ENCODE measurements at places on chromosomes 1 and 21. TPM values are rescaled to one million over a fixed set of nuclear protein-coding genes. Genes with fewer than 3 reads are reported as not detected.

HSD3B1 gene
- total RNA-seq: not detected

PIGR gene
- total RNA-seq: 0.49 TPM

MECR gene
- total RNA-seq: 18.7 TPM

SPTA1 gene
- total RNA-seq: not detected

SPRR2A gene
- total RNA-seq: not detected

CACHD1 gene
- 0.12 TPM for total RNA-seq

GCSAML gene
- not detected for total RNA-seq

DNA sequence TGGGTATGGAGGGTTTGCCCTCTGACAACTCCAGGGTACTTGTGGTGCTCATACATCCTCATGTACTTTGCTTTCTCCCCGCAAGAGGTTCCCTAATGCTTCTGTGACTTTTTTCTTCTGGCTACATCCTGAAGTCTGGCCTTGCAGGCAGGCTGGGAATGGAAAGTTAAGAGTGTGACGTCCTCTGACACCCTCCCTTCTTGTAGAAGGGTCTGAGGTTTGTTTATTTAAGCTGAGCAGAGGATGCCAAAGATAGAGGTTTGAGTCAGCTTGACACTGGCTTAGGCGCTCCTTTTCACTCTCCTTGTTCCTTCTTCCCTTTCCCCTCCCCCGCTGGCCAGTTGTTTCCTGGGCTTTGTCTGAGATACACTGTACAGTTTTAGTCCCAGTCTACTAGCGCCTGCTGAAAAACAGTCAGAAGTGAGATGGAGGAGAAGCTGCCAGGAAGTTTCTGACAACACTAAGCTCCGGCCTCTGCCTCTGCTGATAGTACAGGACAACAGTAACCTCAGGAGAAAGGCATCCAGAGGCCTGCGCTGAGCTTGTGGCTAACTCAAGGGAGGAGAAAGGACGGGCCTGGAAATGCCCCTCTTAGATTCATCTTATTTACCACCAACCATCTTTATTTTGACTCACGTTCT is at the start of gene MACF1:
Gene MACF1, plus strand, starts transcription at position 255 of the 641 bp plus-strand sequence. Its CDS starts 328 bp downstream, at position 583.
- H3K4me1 ChIP-seq: peaks cover 31% of the 10 kb centered on the region
- peak within 1 kb of the TSS; percentile 61 for H3K27ac ChIP-seq
- H3K4me3 ChIP-seq: peak within 1 kb of the TSS; percentile 70
- DNase-seq: no peak
- H3K36me3 ChIP-seq: no peaks in the 10 kb centered on the region

DNA sequence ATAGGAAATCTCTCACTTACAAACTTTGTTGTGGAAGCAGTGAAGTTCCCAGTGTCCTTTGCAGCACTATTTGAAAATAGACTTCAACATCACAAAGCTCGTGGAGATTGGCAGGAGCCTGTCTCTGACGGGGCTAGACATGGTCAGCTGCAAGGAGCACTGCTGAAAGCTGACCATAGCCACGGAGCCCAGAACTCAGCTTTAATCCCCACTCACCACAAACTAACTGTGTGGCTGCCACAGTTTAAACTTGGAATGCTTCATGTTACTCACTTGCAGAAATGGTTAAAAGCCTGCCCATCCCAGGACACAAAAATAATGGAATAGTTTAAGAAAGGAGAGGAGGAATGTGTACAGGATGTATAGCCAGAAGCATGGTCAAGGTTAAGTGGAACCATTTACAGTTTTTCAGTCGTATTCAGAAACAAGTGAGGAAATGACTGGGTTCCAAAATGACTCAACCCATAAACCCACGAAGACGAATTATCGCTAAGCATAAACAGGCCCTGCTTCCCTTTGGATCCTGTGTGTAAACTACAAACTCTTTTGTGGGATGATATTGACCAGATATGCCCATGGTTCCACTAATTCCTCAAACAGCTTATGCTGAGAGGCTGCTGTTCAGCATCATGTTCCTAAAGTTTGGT is 18.2 kb downstream of the DNALI1 start:
- no peaks in the 10 kb centered on the region for H3K4me1 ChIP-seq
- peaks cover 86% of the 10 kb centered on the region for H3K36me3 ChIP-seq
- H3K4me3 ChIP-seq: no peak overlapping the region
- no peaks in the 10 kb centered on the region for H3K27me3 ChIP-seq
- DNase-seq: no peak

DNA sequence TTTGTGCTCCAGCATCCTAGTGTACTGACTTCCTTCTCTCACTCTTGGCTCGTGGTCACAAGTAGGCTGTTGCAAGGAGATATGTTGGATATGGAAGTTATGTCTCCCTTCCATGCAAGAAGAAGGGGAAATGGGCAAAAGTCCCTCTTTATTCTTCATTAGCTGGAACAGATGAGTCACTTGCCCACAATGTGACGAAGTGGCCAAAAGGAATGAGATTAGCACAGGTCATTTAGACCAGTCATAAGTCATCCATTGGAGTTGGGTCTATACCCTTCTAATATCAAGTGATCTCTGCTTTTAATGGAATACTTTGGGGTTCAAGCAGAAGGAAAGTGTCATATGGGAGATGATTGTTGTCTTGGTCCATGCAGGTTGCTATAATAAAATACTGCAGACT is 91.2 kb upstream of the NGF start:
- no peak for DNase-seq
- no peaks in the 10 kb centered on the region for H3K36me3 ChIP-seq
- no peak overlapping the region for H3K27ac ChIP-seq
- H3K27me3 ChIP-seq: peaks cover 3% of the 10 kb centered on the region

DNA sequence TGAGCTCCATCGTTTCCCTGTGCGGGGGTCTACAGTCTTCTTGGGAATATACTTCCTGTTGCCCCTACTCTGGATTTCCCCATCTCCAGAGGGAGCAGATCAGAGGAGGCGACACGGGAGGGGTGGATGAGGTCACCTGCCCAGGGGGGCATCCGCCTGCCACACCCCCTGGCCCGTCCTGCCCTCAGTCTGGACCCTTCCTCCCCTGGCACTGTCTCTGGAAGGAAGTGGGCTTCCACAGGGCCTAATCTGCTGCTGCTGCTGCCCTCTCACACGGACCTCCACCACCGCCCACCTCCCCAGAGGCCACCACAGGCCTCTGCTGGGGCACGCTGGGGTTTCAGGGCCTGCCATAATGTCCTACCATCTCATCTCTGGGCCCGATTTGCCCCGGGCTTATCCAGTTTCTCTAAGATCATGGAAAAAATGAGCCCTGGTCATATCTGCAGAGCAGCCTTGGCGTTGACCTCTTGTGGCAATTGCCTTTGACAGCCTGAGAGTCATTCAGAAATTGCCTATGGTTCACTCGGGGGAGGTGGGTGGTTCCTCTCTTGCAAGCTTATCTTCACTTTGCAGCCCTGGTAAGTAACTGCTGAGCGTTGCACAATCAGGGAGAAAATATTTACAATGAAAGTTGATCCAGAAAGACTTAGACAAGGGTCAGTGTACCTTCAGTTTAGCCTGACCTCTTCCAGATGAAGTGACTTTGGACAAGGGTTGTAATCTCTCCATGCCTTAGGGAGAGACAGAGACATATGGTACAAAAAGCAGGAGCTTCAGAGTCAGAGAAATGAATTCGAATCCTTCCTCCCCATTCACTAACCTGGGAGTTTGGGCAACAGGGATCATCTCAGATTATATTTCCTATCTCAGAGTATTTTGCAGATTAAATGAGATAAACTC is 252.4 kb downstream of the TOMM20 start:
- H3K36me3 ChIP-seq: no peaks in the 10 kb centered on the region
- H3K4me3 ChIP-seq: no peak overlapping the region
- peaks cover 22% of the 10 kb centered on the region for H3K4me1 ChIP-seq
- no peak overlapping the region for H3K27ac ChIP-seq

GRCh38 chr1:209659909-209660308 is 7.7 kb upstream of the LAMB3 start:
- H3K36me3 ChIP-seq: no peaks in the 10 kb centered on the region
- peaks cover 13% of the 10 kb centered on the region for H3K27me3 ChIP-seq
- no peak overlapping the region for H3K27ac ChIP-seq
- H3K4me3 ChIP-seq: no peak overlapping the region

- H3K27me3 ChIP-seq: no peaks in the 10 kb centered on the region
- H3K4me3 ChIP-seq: no peak overlapping the region
- no peak overlapping the region for H3K27ac ChIP-seq
- no peaks in the 10 kb centered on the region for H3K36me3 ChIP-seq
- no peak for DNase-seq
Observed at GRCh38 chr1:17658837-17659236, 96.3 kb upstream of the ACTL8 start.

DNA sequence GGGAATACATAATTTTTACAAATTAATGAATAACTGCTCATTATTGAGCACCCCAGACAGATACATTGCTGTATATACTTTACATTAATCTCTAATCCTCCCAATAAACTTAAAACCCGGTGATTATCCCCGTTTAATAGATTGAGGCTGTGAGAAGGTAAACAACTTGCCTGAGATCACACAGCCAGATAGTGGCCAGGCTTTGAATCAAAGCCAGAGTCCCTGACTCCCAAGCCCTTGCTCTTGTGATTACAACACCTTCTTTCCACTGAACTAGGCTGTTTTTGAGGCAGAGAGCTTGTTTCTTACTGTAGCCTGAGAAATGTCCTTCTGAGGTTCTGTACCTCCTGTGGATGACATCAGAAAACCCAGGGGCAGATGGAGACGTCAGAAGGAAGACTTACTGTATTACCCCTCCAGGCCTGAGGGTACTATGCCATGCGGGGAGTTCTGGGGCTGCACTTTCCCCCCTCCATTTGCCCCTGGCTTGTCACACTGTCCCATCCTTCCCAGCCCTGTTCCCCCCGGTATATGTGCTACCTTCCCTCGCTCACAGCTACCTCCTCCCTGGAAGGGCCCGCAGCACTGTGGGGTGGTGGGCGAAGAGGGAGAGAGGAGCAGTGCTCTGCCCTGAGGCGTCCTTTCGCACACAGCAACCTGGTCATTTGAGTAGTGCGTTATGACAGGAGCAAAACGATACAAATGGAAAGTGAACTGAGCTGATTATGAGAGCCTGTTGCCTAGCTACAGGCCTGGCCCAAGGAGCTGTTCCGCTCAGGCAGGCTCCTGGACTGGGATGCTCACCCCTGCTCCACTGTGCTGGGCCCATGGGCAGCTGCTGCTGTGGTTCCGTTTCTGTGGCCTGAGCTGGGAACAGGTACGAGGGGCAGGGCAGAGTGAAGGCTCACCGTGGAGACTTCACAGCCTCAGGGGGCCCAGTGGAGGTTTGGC is 4.6 kb downstream of the KCNC4 start:
- no peak overlapping the region for H3K4me3 ChIP-seq
- no peak overlapping the region for H3K27ac ChIP-seq
- peaks cover 2% of the 10 kb centered on the region for H3K27me3 ChIP-seq
- H3K4me1 ChIP-seq: peaks cover 17% of the 10 kb centered on the region
- no peaks in the 10 kb centered on the region for H3K36me3 ChIP-seq
- no peak for DNase-seq

DNA sequence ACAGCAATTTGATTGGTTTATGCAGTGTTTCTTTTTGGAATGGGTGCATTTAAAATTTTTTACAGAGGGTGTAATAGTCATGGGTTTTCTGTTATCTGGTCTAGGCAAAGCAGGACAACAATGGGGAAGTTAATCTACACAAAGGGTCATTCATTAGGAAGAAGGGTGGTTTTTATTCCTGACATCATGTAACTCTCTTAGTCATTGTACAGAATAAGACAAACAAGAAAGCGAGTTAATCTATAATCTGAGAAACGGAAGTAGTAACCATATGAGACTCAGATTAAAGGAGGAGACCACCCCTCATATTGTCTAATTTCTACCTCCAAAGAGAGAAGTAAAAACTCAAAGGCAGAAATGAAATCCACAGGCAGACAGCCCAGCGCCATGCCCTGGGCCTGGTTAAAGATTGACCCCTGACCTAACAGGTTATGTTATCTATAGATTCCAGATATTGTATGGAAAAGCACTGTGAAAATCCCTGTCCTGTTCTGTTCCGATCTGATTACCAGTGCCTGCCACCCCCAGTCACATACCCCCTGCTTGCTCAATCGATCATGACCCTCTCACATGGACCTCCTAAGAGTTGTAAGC is 10.5 kb upstream of the IFI6 start:
- H3K27me3 ChIP-seq: peaks cover 1% of the 10 kb centered on the region
- H3K27ac ChIP-seq: no peak overlapping the region
- no peaks in the 10 kb centered on the region for H3K4me1 ChIP-seq
- no peak overlapping the region for H3K4me3 ChIP-seq
- H3K36me3 ChIP-seq: peaks cover 7% of the 10 kb centered on the region
